GM04504 (cell line): ENCODE measurements at places on chromosomes 3 and 15.

DNA sequence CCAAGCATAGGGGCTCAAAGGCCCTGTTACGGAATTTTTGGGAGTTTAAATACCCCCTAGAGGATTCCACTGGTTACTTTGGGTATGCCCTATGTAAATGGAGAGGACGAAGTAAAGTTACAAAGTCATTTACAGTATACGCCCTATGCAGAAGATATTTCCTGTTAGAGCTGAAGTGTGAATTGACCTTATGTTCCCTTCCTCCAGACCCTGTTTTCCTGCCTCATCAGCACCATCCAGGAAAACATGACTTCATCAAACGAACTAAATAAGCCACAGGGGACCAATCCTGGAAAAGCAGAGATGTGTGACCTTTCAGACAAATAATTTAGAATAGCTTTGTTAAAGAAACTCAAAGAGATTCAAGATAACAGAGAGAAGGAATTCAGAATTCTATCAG is 177.4 kb downstream of the SQOR start:
- DNase-seq, result no peak

GRCh38 chr3:120129718-120130513 is 35.7 kb upstream of the GSK3B start:
- DNase-seq, result no peak

DNA sequence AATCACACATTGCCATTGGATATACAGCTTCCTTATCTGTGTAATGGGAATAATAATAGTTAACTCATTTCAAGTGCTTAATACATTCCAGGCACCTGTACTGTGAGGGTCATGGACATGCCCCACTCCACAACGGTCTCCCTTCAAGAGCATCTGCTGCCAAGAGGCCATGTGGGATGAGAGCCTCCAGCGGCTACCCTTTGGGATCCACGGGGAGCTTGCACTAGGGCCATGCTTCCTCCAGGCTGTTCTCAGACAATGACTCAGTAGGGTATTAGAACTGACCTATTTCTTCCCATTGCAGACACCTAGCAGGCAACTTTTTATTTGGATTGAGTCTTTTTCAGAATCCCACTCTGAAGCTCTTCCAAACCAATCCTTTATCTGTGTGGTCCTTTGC is 1078.9 kb downstream of the TUSC7 start:
- no peak for DNase-seq

DNA sequence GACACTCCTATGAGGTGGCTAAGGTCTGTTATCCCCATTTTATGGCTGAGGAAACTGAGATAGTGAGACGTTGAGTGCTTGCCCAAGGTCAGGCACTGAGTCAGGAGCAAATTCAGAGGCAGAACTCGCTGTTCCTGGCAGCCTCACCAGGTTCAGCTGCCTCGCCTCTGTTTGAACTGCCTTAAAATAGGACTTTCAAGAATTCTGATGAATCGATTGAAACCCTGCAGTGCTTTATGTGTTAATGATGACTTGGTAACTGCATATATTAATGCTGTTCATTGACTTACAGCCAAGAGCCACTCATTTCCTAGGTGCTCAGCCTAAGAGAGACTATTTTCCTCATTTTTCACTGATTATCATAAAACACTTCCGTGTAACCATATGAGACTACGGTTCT is 79.5 kb upstream of the BHLHE40 start:
- no peak for DNase-seq

DNA sequence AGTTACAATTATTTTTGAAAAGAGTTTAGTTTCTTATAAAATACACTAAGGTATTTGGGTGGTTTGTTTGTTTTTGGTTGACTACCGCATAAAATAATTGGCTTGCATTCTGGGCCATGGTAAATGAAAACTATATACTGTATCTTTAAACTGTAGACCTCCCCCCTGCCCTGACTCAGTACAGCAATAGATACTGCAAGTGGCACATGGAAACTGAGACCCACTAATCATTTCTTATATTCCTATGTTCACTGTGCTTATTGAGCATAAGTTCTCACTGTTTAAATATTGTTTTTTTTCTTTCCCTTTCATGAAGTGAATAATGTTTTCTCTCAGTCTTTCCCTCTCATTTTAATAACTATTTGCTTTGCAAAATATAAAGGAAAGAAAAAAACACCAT is 45.8 kb downstream of the RASA2 start:
- DNase-seq, result no peak

DNA sequence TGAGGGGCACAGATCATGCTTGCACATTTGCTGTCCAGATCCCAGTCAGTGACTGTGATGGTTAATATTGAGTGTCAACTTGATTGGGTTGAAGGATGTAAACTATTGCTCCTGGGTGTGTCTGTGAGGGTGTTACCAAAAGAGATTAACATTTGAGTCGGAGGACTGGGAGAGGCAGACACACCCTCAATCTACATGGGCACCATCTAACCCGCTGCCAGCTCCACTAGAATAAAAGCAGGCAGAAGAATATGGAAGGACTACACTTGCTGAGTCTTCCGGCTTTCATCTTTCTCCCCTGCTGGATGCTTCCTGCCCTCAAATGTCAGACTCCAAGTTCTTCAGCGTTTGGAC is 5.1 kb downstream of the GP9 start:
- DNase-seq, result no peak

DNA sequence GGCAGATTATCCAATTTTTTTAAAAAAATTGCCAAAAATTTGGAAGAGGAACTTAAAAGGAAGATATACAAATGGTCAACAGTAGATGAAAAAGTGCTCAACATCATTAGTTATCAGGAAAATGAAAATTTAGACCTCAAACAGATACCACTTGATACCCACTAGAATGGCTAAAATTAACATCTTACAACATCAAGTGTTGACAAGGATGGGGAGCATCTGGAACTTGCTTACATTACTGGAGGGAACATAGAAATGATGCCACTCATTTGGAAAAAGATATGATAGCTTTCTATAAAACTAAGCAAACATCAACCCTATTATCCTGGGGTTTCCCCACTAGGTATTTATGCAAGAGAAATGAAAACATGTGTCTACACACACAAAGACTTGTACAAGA is 284.5 kb upstream of the CHRNA7 start:
- no peak for DNase-seq

DNA sequence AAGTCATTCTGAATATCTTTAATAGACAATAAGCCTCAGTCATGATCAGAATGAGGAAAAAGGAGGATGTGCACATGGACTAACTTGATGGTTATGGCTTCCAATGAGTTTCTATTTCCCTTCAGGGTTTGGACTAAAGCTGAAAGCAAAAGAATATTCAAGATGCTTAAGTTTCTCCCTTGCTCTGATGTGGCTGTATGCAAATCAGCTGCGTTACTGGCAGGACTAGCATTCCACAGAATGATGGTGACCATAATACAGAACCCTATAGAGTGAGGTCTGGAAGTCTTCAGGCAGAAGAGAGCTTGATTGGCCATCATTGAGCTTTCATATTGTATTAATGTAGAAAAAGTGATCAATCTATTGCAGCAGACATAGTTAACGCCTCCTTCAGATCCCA is 466.0 kb downstream of the NLGN1 start:
- no peak for DNase-seq

- no peak for DNase-seq
Observed at GRCh38 chr3:105899516-105899915, 30.7 kb upstream of the CBLB start.

- DNase-seq, result no peak
Observed at GRCh38 chr15:83046558-83047127, 20.4 kb downstream of the BTBD1 start.

- no peak for DNase-seq
Observed at GRCh38 chr3:34131091-34131490, 332.7 kb downstream of the PDCD6IP start.

GRCh38 chr3:190699776-190700175 is 162.7 kb downstream of the GMNC start:
- no peak for DNase-seq

GRCh38 chr15:75107516-75107907 is 84.1 kb downstream of the PPCDC start:
- DNase-seq, result no peak

DNA sequence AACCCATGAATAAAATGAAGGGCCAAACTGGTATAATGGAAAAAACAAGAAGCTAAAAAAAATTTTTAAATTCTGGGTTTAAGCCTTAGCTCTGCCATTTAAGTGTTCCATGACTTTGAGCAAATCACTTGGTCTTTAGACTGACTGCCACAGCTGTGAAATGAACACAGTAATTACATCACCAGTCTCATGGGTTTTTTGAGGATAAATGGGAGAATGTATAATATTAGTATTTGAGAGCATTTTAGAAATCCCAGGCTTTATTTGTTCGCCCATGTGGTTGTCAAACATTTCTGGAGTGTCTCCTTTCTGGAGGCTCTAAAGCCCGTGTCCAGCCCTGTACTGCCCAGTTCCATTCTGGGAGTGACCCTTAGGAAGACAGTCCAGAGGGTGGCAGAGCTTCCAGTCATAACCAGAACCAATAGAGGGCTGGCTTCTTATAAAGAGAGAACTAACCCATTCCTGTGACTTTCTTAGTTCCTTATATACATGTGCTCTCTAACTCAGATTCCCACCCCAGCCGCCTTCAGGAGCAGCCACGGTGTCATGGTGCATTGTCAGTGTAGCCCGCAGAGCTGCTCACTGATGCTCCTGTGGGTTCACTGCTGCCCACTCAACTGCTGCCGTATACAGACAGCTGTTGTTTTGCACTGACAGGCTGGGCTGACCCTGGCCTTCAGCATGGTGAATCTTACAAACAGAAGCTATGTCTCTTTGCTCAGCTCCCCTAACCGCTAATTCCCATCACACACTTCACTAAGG is 44.7 kb downstream of the BOC start:
- DNase-seq, result no peak

DNA sequence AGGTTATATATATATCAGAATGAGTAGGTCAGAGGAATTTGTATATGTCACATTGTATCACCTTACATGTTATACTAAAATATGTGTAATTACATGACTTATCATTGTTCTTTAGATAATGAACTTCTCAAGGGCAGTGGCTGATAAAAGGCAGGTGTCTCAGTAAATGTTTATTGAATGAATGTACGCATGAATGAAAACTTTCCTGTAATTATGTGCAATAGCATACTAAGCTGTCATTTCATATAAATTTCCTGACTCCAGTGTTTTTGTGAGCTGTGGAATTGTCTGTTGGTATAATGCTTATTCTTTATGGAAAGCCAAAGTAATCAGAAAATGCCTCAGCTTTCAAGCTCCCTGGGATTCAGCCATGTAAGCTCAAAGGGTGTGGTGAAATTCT is 4.2 kb downstream of the TBC1D23 start:
- DNase-seq, result no peak
